ENCODE measurements at places on chromosomes 13 and 19.

DNA sequence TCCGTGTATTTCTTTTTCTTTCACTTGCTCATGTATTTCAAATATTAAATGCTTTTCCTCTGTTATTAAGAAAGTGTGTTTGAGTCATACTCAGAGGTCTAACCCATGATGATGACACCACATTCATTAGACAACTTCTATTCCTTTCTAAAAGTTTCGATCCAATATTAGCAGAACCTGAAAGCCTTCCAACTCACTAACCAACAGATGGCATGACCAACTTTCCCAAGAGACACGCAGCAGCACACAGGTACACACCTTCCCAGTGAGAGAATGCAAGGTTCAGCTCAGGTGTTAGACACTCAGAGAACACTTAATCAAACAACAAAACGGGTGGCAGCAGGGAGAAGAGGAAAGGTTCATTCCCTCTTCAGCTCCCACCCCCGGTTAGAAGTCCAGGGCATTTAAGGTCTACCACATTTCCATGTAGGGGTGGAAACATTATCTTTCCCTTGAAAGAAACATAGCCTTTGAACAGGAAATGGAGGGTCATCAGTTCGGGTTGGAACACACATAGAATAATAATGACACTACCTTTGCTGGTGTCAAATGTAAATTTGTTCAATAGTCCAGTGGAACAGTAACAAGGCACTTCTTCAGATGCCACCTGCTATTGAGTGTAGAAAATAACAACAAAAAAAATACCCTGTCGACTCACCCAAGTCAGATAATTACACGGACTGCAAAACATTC, 404.2 kb downstream of the COG6 start:
- DNase-seq: no peak

GRCh38 chr13:35479038-35479492, 2.6 kb upstream of the MAB21L1 start:
- DNase-seq: no peak

DNA sequence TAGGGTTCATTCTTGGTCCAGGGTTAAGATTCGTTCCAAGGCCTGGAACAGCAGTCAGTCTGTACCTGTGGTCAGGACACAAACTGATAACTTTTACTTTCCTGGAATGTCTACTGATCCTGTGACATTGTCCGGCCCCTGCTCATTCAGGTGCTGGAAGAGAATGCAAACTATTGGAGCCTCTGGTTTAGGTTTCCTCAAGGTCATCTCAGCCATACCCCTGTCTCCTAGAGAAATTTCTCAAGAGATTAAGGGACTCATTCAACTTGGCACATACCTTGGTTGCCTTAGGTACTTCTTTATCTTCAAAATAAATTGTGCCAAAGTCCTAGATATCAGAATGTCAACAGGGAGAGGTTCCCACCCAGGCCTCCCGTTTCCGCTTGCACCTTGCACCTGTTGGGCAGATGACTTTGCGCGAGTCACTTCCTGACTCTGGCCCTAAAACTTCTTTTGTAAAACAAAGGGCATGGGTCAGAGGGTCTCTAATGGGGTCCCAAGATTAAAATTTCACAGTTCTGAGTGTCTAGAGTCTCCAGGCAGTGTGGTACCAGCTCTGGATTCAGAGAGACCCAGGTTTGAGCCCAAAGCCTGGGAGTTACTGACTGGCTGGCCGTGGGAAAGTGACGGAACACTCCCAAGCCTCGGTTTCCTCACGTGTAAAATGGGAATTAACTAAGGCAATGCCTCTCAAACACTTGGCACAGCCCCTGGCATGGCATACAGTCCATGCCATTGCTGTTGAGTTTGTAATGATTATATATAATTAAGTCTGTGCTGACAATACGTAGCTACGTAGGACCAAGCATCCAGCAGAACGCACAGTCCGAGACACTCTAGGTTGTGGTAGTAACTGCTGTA, 25.8 kb upstream of the CYP2S1 start:
- no peak for DNase-seq

- no peak for DNase-seq
Observed at GRCh38 chr19:18776736-18777135, 14.4 kb downstream of the COMP start.

DNA sequence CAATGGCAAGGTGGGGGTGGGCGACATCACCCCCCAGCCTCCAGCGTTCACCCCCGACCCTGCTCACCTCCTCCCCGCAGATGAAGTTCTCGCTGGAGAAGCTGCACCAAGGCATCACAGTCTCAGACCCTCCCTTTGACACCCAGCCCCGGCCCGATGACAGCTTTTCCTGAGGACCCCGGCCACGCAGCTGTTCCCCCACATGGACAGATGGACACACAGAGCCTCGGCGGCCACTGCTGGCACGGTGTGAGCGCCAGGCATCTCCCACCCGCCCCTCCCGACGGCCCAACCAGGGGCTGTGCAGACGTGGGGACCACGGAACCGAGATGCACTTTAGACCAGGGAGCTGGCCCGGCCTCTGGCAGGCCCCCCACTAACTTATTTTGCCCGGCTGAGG, 4.3 kb upstream of the SCN1B start:
- no peak for DNase-seq

DNA sequence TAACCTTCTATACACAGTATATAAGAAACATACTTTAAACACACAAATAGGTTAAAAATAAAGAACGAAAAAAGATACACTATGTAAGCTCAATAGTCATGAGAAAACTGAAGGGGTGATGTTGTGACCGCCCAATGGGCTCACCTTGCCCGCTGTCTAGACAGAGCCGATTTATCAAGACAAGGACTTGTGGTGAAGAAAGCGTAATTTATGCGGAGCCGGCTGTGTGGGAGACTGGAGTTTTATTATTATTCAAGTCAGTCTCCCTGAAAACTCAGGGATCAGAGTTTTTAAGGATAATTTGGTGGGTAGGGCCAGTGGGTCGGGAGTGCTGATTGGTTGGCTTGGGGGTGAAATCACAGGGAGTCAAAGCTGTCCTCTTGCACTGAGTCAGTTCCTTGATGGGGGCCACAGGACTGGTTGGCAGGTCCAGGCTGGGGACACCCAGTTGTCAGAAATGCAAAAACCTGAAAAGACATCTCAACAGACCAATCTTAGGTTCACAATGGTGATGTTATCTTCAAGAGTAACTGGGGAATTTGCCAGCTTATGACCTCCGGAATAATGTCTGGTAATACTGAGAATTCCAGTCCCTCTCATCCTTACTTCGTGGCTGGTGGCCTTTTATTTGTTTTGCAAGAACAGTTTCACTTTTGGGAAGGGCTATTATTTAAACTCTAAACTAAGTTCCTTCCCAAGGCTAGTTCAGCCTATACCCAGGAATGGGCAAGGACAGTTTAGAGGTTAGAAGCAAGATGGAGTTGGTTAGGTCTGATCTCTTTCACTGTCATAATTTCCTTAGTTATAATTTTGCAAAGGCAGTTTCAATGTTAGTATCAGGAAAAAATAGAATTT, 96.6 kb downstream of the UBL3 start:
- no peak for DNase-seq

DNA sequence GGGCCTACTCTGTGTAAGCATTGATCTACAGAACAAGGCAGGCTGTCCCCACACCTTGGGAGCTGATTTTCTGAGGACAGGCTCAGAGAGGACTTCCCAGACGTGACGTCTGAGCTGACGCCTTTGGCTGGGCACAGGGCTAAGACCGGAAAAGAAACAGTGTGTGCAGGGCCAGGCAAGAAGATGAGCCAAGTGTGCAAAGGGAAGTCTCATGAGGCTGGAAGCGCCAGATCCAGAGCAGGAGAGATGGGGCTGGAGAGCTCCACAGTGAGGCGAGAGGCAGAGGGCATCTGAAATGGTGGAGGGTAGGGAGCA, 12.7 kb downstream of the IGLON5 start:
- no peak for DNase-seq

DNA sequence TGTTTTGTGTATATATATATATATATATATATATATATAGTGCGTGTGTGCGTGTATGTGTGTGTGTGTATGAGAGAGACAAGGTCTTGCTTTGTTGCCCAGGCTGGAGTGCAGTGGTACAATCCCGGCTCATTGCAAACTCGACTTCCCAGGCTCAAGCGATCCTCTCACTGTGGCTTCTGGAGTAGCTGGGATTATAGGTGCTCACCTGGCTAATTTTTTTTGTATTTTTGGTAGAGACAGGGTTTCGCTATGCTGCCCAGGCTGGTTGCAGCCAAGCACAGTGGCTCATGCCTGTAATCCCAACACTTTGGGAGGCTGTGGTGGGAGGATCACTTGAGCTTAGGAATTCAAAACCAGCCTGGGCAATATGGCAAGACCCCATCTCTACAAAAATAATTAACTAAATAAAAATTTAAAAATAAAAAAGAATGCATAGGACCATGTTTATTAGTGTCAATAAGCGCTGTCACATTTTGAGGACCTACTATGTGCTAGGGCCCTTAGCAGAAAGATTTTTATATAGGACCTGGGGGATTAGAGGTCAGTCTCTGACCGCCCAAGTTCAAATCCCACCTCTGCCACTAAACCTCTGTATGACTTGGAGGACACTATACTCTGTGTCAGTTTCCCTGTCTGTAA, 1.8 kb downstream of the PVR start:
- DNase-seq: no peak

GRCh38 chr13:75636436-75637180, 478 bp downstream of the LMO7 start:
- DNase-seq: peak; percentile 26

DNA sequence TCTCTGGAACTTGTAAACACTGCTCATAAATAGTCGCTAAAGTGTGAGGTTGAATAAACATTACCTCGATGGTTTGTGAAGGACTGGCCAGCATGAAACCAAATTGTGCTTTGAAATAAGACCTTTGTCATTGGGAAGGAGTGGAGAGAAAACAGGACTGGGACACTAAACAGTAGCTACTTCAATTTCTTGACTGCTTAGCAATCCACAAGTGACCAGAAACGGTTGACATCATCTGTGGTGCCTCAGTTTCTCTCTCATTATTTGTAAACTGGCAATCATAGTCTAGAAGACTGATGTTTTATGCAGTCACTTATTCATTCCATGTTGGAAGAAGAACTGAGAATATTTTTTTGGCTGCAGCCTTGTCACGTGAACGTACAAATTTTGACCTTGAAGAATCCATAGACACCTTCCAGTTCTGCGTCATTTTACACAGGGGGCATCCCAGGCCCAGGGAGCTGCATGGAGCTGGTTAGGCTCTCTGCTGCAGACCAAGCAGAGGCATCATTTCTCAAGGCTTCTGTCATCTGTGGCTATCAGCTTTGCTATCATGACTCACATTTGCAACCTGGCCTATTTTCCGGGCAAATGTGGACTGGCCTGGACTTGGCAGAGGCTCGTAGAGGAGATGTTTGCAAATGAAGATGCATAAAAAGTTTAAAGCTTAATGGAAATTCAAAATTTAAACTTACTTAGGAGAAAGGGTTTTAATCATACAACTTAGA, 391.8 kb downstream of the FGF9 start:
- no peak for DNase-seq

DNA sequence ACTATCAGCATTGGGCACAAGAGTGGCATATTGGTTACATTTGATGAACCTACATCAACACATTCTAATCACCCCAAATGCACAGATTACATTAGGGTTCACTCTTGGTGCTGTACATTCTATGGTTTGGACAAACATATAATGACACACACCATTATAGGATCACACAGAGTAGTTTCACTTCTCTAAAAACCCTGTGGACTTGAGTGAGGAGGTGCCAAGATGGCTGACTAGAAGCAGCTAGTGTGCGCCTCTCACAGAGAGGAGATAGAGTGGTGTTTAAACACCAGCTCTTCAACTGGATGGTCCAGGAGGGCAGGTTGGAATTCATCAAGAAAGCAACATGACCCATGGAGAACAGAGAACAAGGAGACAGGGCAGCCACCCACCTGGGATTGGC, 265.6 kb downstream of the TDRD3 start:
- no peak for DNase-seq

DNA sequence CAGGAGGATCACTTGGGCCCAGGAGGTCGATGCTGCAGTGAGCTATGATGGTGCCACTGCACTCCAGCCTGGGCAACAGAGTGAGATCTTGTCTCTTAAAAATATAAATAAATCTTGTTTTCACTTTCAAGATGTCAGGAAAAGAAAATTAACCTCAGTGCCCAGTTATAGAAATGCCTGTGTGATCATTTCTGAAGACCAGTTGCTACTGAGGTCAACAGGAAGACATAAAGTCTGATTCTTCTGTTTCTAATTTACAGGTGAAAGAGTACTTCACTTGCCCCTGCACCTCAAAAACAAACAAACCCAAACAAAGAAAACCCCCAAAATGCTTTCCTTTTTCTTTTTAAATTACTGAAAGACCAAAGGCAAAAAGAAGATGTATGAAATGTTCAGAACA, 174.3 kb upstream of the NBEA start:
- DNase-seq: no peak

GRCh38 chr19:28465371-28466086, 747.4 kb downstream of the UQCRFS1 start:
- no peak for DNase-seq

- DNase-seq: no peak
Observed at GRCh38 chr13:49367640-49368422, 76.0 kb downstream of the CAB39L start.

DNA sequence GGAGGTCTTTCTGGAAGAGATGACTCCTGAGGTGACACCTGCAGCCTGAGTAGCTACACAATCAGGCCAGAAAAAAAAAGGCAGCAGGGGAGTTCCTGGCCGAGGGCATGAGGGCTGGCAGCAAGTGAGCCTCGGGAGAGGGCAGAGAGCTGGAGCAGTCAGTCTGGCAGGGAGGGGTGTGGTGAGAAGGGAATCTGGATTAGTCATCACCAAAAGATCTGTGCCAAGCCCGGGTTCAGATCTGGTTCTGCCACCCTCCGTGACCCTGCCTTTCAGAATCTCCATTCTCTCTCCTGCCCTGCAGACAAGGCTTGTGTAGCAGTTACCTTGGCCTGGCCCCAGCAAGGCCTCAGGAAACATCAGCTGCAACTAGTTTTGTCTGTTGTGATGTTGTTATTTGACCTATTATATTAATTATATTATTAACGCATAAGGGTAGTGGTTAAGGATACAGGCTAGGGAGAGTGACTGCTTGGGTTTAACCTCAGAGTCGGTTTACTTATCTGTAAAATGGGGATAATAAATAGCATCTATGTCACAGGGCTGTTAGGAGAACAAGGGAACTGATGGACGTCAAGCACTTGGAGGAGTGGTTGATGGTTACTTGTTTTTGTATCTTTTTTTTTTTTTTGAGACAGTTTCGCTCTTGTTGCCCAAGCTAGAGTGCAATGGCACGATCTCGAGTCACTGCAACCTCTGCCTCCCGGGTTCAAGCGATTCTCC, 2.7 kb upstream of the CAPNS1 start:
- peak; percentile 91 for DNase-seq

DNA sequence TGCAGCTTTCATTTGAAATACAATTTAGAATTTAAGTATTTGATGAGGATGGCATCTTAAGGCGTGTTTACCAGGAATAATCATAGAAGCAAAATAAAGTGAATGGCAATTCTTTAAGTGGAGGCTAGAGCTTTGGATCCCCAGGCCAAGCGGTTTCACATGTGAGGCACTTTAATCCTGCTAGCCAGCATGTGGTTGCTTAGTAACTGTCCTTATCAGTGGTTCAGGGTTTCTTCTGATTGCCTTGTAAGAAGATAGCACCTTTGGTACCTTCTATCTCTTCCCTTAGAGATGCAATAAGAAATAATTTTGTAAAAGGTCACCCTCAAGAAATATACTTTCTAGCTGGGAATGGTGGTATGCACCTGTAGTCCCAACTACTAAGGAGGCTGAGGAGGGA, 38.9 kb upstream of the SERP2 start:
- no peak for DNase-seq

GRCh38 chr13:77521595-77522367, 13.7 kb upstream of the SCEL start:
- DNase-seq: peak; percentile 69

GRCh38 chr13:27321468-27322431, 51.1 kb downstream of the RASL11A start:
- no peak for DNase-seq

GRCh38 chr19:32104153-32104849, 241.1 kb upstream of the ZNF507 start:
- peak; percentile 52 for DNase-seq
